ENCODE measurements at places on chromosomes 6 and 20.

GRCh38 chr6:148463671-148464070 is 121.0 kb downstream of the SASH1 start:
- DNase-seq = peak; percentile 71

GRCh38 chr20:48283470-48284110 is 498.3 kb upstream of the SULF2 start:
- peak; percentile 77 for DNase-seq

DNA sequence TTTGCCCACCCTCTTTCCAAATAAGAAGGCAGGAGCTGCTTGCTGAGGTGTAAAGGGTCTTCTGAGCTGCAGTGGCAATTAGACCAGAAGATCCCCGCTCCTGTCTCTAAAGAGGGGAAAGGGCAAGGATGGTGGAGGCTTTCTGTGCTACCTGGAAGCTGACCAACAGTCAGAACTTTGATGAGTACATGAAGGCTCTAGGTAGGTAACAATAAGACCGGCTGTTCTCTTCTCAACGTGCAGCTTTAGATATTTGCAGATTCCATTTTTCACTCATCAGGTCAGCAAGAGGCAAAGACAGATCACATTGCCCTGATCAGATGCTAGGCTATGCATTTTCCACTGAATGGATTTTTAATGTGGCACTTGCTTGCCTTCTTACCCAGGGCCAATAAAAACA is at the start of gene FABP7:
FABP7 (plus strand) TSS at position 50 of the 400 bp plus-strand sequence; CDS start at position 129, 79 bp downstream.
- no peak for DNase-seq

DNA sequence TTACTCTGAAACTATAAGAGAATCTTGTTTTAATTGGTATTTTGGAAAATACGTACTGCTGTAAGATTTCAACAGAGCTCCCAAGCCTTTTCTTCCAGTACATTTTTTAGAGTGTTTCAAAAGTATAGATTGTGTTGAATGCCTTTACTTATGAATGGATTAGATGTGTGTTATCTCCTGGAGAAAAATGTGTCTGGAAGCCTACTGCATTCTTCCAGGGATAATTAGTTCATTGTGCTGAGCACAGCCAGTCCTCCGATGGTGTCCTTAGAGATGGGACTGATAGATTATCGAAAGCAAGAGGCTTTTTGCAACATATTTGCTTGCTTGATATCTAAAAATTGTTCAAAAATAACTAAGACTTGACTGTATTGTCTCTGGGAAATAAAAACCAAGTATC is 114.2 kb downstream of the PLEKHG1 start:
- no peak for DNase-seq

DNA sequence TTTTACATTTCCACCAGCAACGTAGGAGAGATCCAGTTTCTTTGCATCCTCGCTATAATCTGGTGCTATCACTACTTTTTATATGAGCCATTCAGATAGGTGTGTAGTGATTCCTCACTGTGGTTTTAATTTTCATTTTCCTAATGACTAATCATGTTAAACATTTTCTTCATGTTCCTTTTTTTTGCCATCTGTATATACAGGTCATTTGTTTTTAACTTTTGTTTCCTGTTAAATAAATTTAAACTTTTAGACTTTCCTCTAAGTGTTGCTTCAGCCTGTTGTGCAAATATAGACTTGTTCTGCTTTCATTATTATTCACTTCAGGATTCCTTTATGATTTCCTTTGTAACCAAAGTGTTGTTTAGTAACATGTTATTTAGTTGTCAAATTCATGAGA is 697.4 kb downstream of the PTPRT start:
- DNase-seq = no peak

DNA sequence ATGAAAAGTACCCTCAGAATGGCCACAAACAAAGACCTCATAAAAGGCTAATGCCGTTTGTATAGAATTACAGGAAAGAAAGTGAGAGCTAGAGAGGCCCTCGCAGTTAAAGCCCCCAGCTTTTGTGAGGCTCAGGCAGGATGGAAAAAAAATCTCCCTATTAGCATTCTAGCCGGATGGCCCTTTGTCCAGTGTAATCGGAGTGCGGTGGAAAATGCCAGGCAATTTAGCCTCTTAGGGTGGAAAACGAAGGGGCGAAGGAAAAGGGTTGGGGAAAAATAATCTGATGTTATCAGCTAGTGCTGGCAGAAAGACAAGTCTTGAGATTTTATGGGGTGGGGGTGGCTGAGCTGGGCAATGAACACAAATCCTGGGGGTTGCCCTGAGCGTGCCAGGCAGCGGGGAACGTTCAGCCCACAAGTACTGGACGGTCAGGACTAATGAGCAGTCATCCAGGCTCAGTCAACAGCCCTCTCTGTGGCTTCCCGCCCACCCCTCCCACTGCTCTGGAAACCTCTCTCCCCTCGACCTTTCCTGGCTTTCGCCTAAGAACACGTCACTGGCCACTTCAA is 92.4 kb downstream of the PSMG4 start:
- DNase-seq = no peak

DNA sequence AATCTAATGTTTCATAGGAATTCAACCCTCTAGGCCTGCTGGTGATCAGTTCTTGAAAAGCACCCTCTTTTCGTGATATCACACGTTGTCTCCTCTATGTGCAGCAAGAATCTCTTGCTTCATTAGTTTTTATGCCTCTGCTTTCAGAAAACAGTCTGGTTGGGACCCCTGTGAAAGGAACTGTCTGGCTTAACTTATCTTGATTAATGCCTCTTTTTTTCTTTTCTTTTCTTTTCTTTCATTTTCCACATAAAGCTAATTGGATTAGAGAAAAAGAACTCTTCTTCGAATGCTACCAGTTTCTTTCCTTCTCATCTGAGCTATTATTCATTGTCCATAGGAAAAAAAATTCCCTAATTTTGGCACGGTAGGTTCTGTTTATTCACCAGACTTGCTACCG is 21.3 kb downstream of the ZNF311 start:
- no peak for DNase-seq

- no peak for DNase-seq
These were observed 5.4 kb upstream of the SIRPB1 start for GRCh38 chr20:1625083-1625690.

DNA sequence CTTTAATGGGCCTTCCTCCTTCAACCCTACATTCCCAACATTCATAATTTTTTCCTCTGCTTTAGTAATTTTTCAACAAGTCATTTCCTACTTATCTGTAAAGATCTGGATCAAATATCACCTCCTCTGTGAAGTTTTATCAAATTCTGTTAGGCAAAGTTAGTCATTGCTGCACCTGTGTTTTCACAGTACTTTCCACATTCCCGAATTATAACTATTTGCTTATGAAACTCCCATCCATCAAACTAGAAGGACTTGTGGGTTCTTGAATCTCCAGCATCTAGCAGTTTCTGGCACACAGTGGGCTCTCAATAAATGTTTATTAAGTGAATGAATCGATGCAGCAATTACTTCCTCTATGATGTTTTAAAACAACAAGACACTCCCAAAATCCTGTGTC is 257.6 kb downstream of the HDGFL1 start:
- peak; percentile 71 for DNase-seq

GRCh38 chr20:9353180-9353915 is 161.0 kb upstream of the LAMP5 start:
- DNase-seq = no peak

- no peak for DNase-seq
These were observed 286.2 kb upstream of the QKI start for GRCh38 chr6:163128324-163128723.

DNA sequence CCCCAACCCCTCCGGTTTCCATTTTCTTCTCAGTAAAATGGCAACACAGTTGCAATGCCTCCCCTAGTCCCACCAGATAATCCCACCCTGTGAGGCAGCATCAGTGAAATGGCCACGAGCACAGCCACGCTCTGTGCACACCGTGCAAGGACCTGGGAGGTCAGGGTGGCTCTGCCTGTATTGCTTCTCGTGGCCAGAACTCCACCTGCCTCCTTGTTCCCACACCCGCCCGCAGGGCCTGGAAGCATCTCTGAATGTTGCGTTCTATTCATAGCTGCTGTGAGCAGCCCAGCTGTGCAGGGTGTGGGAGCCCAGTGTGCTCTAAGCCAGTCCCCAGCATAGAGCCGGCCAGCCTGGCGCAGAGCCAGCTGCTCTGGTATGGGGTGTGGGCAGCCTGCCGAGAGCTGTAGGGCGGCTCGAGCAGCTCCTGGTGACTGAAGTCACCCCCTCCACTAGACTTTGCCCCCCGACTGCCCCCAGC is 161.1 kb downstream of the DLL1 start:
- DNase-seq = no peak

DNA sequence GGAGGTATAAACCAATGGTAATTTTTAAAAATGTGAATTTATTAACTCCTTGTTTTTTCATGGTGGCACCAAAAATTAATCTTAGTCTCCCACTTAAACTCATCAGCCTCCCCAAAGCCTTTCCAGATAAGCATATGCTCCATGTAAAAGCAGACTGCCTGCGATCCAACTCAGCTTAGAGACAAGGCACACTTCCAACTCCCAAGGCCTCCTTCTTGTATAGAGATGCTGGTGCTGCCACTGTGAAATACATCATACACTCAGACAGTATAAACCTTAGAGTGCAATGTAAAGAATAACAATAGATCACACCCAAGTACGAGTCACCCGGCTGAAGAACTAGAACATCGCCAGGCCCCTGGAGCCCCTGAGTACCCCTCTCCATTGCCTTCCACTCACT is 2.0 kb downstream of the ANKRD6 start:
- DNase-seq = no peak

GRCh38 chr20:11086970-11087369 is 413.2 kb upstream of the JAG1 start:
- no peak for DNase-seq

DNA sequence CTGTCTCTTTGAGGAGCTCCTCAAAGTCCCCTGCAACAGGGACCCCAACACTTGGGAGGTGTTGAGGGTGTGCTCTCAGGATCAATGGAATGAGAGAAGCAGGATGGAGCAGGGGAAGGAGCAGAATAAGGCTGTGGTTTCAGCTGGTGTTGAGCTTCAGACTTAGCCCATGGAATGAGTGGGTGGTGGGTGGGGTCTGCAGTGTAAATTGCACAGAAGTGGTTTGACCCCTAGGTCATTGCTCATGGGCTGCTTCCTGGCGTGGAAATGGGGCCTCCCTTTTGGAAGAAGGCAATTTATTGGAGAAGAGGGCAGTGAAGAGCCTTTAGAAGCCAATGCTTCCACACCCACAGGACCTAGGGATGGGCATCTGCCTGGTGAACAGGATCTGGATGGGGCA is 37.0 kb upstream of the KCNG1 start:
- DNase-seq = peak; percentile 30

- DNase-seq = no peak
These were observed 17.4 kb upstream of the GTSF1L start for GRCh38 chr20:43744151-43744611.

DNA sequence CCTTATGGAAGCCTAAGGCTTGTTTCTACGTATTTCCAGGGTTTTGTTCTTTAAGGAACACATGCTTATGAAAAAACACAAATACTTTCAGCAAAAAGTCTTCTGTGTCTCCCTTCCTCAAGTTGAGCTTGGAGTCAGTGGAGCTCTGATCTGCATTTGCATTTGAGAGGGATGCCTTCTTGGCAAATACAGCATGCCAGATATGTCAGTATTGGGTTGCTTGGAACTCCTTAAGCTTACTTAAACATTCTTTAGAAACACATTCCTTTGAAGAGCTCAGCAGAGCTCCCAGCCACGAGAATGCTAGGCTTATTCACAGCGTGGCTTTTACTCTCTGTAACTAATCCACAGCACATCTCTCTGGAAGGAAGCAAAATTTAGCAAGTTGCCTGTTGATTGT is 68.3 kb downstream of the ANKRD6 start:
- DNase-seq = no peak

GRCh38 chr6:157137501-157137900 is 185.8 kb downstream of the TMEM242 start:
- no peak for DNase-seq

GRCh38 chr6:44697327-44697726 is 309.8 kb downstream of the CDC5L start:
- DNase-seq = no peak

DNA sequence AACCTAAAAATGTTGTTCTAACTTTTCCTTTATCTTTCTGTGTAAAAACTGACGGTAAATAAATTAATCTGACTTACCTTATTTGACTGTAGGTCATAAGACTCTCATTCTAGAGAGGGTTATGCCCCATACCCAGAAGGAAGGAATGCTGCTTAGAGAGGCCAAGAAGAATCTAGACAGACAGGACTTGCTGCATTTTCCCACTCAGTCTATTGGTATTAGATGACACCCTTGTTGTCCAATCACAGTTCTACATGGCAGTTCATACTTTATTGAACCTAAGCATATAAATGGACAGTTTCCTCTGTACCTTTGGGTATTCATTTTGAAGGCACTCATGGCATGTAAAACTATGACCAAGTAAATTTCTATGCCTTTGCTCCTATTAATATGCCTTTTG is 359.6 kb upstream of the ID4 start:
- DNase-seq = no peak

DNA sequence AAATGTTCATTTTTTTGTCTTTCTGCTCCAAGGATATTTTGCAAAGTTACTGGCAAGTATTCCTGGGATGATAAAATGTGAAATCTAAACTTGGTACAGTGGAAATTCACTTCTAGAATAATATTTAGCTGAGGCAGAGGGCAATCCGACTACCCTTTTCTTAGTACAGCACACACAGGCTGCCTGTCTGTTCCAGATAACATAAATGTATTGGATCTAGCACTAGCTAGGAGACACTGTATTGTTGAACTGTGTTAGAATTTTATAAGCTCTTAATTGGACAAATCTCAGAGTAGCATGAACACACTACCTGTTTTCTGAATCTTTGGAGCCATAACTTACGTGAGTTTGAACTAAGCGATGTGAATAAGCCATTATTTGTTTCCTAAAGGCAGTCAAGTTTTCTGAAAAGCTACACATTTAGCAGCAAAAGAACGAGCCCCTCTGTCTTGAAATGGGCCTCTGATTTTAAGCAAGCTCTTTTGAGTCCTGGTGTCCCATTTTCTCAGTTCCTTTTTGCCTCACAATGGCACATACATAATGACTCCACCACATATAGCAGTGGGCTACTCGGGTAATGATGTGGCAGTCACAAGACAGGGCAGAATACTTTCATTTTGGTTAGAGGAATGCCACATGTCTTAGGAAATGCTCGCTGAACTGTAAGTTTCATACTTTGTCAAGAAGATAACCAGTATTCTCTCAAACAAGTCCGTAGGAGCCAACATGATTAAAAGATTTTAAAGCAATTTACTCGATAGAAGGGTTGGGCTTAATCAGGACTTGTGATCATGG is 116.5 kb upstream of the ESR1 start:
- DNase-seq = no peak

- peak; percentile 63 for DNase-seq
These were observed 300.2 kb downstream of the UTRN start for GRCh38 chr6:144585217-144585814.

DNA sequence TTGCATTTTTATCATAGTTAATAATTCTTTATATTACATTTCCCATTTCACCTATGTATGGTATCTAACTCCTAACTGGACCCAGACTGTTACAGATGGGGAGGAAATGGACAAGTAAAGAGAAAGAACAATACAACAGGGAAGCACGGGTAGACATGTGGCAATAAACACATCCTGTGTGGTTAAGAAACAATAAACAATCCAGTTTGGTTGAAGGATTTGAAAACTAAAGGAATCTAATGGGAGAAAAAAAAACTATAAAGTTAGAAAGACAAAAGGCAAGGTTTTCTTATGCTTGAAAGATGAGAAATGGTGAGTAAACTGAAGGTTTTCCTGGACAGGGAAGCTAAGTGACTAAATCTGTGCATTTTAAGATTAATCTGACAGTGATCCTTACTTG is 34.9 kb upstream of the ALDH8A1 start:
- peak; percentile 46 for DNase-seq

- no peak for DNase-seq
These were observed 5.7 kb upstream of the RAB5IF start for GRCh38 chr20:36599912-36600345.

GRCh38 chr6:32370505-32370904 is 1.2 kb downstream of the TSBP1 start:
- peak; percentile 15 for DNase-seq

All from astrocyte of the spinal cord (primary cell).